NCI-H446 treated with DMSO at 0.1 percent for 48 hours (cell line): ENCODE measurements at places on chromosomes 3 and 15.

DNA sequence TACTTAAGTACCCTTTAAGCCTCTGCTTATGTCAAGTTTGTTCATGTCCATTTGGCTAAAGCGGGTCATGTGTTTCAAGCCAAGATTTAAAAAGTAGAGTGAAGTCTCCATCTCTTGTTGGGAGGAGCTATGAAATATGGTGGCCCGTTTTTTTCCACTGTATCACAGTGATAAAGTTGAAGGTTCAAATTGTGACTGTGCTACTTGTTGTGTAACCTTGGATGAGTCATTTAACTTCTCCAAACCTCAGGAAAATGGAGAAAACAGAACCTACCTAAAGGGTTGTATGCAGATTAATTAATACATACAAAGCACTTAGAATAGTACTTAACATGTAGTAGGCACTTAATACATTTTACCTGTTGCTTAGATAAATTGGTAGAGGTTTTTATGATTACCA lies 43.4 kb downstream of the SNAPC5 start:
- DNase-seq = no peak

DNA sequence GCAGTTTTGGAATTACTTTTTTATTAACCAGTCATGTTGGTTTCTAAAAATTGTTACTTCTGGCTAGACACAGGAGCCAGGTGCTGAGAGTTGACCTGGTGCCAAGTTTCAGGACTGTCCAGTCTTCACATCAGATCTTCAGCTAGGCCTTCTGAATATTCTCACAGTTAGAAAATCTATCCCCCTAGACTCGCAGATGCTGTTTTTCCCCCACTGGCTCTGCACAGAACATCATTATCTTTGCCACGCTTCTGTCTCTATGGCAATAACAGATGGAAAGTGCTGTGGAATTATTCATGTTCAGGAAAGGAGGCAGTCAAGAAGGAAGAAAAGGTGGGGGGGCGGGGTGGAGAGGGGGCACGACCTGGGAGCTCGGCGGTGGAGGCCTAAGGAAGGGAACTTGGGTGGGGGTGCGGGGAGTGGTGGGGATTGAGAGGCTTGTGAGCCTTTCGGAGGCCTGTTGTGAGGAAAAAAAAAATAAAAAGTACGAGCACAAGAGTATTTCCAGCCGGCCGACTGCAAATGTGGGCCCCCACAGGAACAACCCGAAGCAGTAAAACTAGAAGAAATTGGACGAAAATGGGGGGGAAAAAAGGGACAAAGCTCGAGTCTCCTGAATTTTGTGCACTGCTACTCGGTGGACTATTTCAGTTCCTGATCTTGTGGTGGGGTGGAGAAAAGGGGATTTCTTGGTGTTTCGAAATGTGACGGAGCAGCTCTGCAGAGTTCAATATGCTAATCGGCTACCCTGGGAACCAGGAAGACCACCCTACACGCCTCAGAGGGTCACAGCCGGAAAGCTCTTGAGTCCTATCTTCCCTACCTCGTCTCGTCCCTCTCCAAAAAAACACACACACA lies 1.5 kb upstream of the SKIL start:
- peak; percentile 34 for DNase-seq

- no peak for DNase-seq
Observed at GRCh38 chr15:63090887-63091286, 30.8 kb upstream of the LACTB start.

DNA sequence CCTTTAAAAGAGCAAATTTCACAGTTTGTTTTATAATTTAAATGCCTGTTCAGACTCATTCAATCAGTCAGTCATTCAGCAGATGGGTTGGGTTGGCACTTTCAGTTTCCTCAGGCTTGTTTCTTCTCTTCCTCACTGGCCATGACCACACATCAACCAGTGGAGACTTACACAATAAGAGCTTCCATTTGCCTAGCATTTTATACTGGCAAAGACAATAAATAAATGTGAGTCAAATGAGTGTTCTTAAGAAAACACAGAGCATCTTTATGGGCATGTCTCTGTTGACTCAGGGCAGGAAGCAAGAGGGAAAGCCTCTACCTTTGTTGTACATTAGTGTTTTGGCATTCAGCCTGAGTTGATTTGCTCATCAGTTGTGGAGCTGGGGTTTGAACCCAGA lies 122.6 kb downstream of the EPHB1 start:
- DNase-seq = no peak

DNA sequence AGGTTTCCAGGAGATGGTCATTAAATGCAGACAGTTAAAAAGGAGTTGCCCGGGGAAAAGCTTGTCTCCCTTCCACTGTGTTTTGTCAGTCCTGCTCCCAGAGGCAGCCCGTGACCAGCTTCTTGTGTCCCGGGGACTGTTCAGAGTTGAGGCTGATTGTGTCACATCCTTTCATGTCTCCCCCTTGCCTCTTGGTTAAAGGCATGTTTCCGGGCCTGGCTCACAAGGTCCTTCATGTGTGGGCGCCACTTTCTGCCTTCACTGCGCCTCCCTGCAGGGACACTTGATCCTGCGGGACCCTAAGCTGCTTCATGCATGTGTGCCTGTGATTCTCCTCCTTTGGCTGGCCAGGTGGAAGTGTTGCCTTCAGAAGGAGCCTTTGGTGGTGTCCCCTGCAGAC lies 9.2 kb downstream of the CHCHD6 start:
- no peak for DNase-seq

DNA sequence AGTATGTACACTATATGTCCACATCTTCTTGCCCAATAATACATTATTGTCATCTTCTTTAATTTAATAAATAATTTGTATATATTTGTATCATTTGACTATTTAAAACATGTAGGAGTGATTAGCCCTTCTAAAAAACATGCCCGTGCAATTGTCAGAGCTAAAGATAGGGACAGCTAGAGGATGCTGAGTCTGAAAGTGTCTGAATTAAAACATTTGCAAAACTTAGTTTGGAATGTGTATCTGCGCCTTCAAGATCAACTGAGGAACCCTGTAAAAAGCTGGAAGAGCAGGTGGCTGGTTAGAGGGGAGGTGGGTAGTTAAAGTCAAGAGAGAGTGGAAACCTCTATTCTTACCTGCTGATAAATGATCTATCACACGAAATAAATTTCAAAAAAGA lies 4.7 kb downstream of the SLITRK3 start:
- no peak for DNase-seq

- DNase-seq = no peak
Observed at GRCh38 chr3:58356054-58356453, 23.4 kb downstream of the PXK start.

- no peak for DNase-seq
Observed at GRCh38 chr3:118984699-118985098, 49.9 kb downstream of the IGSF11 start.

DNA sequence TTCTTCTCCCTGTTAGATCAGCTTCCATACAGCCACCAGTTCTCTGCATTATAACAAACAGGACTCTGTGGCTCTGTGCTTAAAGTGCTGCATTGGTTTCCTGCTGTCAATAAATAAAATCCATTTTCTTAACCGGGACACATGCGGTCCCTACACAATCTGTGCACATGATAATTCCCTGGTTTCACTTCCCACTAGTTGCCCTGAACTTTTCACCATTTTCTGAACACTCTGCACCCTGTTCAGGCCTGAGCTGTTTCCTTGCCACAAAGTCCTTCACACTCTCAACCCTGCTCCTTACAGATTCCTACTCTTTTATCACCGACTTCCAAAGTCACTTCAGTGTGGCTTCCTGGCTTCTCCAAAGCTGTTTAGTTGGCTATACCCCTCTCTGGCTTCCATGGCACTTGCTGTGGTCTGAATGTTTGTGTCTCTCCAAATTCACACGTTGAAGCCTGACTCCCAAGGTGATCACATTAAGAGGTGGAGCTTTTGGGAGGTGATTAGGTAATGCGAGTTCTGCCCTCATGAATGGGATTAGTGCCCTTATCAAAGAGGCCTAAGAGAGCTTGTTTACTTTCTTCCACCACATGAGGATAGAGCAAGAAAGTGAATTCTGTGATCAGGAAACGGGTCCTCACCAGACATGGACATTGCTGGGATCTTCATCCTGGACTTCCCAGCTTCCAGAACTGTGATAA lies 233.4 kb downstream of the CHST2 start:
- no peak for DNase-seq

DNA sequence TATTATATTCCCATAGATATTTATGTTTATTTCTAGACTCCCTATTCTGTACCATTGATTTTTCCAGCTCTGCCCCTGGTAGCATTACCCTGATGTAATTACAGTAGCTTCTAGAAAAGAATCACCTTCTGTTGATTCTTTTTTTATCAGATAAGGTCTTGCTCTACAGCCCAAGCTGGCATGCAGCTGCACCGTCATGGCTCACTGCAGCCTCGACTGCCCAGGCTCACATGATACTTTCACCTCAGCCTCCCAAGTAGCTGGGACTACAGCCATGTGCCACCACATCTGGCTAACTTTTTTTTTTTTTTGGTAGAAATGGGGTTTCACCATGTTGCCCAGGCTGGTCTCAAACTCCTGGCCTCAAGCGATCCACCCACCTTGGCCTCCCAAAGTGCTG lies 41.8 kb downstream of the SLC24A1 start:
- DNase-seq = no peak

DNA sequence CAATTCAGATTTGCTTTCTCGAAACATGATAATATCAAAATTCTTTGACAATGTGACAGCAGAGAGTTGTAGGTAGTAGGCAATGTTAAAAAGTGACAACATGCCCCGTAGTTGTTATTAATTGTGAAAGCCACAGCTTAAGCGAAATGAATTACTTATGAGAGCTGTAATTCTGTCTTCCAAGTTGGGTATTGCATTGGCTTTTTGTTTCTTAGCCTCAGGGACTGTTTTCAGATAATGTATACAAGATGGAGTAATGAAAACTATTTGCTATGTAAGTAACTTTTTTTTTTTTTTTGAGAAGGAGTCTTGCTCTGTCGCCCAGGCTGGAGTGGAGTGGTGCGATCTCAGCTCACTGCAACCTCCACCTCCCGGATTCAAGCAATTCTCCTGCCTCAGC lies 43.1 kb upstream of the MAP3K13 start:
- no peak for DNase-seq

GRCh38 chr15:77019521-77020331 lies 24.8 kb downstream of the PSTPIP1 start:
- DNase-seq = no peak

- no peak for DNase-seq
Observed at GRCh38 chr3:131075632-131076328, 49.1 kb downstream of the NEK11 start.

GRCh38 chr3:44832032-44832431 lies 29.7 kb upstream of the TMEM42 start:
- no peak for DNase-seq

- DNase-seq = no peak
Observed at GRCh38 chr3:183875411-183875810, 9.3 kb downstream of the PARL start.

DNA sequence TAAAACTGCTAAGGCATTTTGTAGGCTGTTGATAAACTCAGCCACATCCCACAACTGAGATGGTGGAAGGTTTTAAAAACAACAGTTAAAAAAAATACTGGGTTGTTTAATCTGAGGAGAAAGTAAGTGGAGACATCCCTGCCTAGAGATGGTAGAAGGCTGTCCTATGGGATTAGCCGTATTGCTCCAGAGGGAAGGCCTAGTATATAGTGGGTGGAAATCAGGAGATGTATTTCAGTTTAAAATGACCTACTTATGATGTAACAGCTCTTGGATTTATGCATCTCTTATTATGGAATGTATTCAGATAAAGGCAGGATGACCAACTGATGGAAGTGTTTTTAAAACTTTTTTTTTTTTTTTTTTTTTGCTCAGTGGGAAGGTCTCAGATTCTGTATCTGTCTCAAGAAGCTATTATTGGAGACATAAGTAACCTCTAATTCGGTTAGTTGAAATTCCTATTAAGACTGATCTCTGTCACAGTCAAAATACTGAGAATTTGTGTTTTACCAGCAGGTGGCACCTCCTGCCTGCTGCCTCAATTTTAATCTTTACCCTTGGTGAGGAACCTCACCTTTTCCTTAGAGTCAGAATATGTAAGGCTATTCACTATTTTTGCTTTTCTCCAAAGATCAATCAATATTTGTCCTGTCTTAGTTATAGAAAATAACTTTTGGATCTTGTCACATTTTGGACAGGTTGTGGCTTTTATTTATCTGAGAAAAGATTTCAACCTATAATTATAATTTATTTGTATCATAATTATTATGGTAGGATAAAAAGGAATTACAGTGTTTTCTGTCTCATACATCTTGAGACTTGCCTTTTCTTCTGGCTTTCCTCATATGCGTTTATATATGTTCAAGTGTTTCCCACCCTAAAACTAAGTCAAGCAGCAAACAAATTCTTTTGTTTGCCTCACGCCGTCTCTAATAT lies 63.0 kb downstream of the VPS8 start:
- no peak for DNase-seq

DNA sequence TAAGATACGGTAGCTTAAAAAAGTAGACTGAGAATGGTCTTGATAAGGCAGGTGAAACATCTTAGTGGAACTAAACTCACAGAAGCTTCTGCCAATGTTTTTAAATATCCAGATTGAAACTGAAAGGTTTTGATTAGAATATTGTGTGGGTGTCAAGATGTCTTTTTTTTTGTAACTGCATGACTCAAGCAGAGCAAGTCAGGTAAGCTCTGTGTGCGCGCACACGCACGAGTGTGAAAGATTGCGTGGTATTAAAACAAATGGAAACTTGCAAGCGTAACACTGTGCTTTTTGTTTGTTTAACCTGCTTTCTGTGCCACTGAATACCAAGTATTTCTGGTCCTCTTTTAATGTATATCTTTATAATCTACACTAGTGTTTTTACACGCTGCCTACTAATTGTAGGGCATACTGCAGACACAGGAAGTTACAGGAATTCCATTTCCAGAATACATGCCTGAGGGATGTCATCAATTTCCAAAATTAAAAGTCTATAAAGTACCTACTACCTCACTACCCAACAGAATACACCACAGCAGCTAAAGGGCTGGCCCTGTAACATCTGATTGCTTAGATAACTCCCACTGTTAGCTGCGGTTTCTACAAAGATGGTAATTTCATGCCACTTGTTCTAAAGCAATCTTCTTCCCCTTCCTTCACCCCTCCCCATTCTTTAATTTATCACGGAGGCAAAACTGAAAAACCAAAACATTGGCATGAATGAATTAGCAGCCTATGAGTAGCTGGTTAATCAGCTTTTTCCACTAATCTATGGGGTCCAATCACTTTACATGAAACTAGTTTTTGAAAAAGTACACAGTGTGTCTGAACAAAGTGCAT lies 472.8 kb downstream of the SHQ1 start:
- no peak for DNase-seq

- DNase-seq = no peak
Observed at GRCh38 chr3:164387236-164387635, 691.1 kb downstream of the SI start.

DNA sequence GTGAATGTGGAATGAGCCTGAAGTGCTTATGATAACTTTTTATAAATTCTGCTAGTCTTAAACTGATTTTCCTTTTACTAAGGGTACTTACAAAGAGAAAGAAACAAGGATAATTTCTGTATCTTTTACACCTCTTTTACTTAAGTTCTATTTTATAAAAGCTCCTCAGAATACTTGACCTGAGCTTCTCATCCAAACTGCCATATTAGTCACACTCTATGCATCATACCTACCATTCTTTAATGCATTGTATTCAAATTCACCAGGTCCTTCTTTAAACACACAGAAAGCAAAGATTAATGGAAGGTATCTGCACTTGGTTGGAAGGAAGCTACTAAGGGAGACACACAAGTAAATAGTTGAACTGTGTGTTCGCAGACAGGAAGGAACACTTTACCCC lies 1.6 kb upstream of the TOPAZ1 start:
- DNase-seq = no peak

- DNase-seq = peak; percentile 74
Observed at GRCh38 chr3:146390957-146391356, 78.4 kb downstream of the PLSCR2 start.
